ENCODE measurements at places on chromosomes 5 and 9.

DNA sequence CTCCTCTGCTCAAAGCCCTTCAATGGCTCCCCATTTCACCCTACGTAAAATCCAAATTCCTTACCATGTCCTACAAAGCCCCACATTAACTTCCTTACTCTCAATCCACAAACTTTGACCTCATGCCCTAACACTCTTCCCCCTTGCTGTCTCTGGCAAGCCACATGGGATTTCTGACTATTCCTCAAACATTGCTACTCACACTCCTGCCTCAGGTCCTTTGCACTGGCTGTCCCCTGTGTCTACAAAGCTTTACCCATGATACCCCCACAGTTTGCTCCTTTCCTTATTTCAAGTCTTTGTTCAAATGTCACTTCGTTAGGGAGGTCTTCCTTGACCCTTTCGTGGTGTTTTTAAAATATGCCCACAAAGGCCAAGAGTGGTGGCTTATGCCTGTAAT is 40.4 kb upstream of the MATR3 start:
- no peak for DNase-seq

DNA sequence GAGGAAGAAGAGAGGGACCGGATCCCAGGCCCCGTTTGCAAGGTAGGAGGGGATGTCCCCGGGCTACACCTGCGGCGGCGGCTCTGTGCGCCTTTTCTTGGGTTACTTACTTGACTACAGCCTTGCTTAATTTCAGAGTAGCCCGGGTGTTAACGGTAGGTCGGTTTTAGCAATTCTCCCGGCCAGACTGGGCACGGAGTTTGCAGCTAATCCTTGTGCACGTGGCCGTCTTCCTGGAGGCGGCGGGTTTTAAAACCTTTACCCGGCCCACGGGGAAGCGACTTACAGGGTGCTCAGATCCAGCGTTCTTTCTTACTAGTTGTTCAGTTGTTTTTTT is 313 bp downstream of the BRIX1 start:
- DNase-seq: no peak

- no peak for DNase-seq
Observed at GRCh38 chr5:124751031-124751430, 4.6 kb upstream of the ZNF608 start.

DNA sequence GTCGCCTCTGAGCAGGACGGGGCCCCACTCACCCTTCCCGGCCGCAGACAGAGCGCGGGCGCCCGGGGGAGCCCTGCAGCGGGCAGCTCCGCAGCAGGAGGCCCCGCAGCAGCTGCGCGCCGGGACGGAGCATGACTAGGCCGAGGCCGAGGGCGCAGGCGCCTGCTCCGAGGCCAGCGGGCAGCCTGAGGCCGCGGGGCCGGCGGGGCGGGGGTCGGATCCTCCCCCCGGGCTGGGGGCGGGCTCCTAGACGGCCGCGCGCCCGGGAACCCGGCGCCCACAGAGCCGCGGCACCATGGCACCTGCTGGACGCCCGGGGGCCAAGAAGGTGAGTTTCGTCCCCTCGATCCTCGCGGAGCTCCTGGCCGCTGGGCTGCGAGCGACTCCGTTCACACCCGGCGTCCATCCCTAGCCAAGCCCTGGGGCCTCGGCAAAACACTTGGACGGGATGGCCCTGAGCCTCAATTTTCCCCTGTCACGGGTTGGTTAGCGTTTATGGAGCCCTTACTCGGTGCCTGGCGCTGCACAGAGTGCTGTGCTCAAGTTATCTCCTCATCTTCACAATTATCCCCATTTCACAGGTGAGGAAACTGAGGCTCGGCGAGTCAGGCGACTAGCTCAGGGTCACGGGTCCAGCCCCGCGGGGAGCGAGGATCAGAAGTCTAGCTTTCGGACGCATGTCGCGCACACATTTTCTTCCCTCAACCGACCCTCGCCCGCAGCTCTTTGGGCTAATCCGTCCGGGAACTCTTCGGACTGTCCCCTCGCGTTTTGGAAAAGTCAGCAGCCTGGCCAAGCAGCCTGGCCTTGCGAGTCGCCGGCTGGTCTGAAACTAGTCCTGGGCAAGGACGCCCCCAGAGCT is at the start of the genes BHMT2 and DMGDH:
Gene BHMT2 (plus strand): TSS at position 280 of the 862 bp plus-strand sequence. CDS start 16 bp downstream, at position 296.
Gene DMGDH (minus strand): TSS at position 187 of the 862 bp plus-strand sequence. CDS start 54 bp downstream, at position 133.
- no peak for DNase-seq

DNA sequence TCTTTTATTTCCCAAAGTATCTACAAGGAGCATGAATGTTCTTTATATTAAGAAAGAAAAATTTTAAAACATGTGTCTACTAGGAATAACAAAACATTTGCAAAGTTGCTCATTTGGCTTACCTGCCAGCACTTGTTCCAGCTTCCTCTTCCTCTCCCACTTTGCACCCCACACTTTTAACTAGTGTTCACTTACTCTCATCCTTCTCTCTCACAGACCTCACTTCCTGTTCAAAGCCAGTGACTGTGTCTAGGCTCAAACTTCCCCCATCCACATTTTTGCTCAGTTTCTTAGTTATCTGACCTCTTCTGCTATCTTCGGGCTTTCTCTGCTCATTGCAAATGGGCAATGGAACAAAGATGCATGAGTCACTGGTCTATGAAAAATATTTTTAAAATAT is 512.2 kb upstream of the ZNF462 start:
- DNase-seq: no peak

- DNase-seq: no peak
Observed at GRCh38 chr9:87116492-87116891, 169.2 kb upstream of the GAS1 start.

- DNase-seq: no peak
Observed at GRCh38 chr9:91897201-91897600, 52.8 kb downstream of the ROR2 start.

- peak; percentile 89 for DNase-seq
Observed at GRCh38 chr9:95508968-95509850, 7.6 kb downstream of the PTCH1 start.

- DNase-seq: no peak
Observed at GRCh38 chr5:35884191-35884769, 27.6 kb downstream of the IL7R start.

Measured in NCI-H1694 (cell line).